ENCODE measurements at places on chromosomes 2 and 18. TPM values are rescaled to one million over a fixed set of nuclear protein-coding genes. Genes with fewer than 3 reads are reported as not detected.

IL1R2 gene
- 0.18 TPM for total RNA-seq

SERPINB13 gene
- not detected for total RNA-seq

POTEC gene
- not detected for total RNA-seq

- DNase-seq, result peak; percentile 24
These were observed 1674.5 kb upstream of the NXPH2 start for GRCh38 chr2:140454717-140455116.

GRCh38 chr2:95030496-95030895 is 5.0 kb downstream of the MAL start:
- DNase-seq, result no peak

DNA sequence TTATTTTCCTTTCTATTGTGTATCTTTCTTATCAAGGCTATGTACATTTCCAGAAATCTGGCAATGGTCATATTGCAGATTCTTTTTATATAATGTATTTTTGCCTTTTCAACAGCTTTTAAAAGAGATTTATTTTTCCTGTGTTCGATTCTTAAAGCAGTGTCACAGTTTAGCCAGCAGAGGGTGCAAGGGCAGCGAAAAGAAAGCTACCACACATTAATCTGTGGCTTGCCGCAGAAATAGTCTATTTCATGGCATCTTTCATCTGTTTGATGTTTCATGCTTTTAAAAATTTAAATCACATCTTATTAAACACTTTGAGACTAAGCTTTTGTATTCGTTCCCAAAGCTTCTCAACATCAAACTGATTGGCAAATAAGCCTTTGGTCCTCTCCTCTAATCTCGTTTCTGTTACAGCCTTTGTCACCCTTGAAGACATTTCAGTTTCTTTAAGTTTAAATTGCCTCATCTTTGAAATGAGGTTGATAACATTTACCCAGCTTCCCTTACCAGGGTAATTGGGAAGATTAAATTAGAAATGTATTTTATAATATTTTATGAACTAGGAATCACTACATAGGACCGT is 73.3 kb downstream of the PIK3C3 start:
- peak; percentile 20 for DNase-seq

- DNase-seq, result no peak
These were observed 74.9 kb downstream of the ATL2 start for GRCh38 chr2:38301969-38302702.

Measured in muscle of leg (tissue), 16 donors.